ENCODE measurements at places on chromosomes 3 and 15.
A peak's percentile ranks its signal among the peaks of the same experiment; 100 is the strongest.

- DNase-seq = no peak
Observed at GRCh38 chr3:186458306-186459107, 85.7 kb downstream of the CRYGS start.

- no peak for DNase-seq
Observed at GRCh38 chr3:38644662-38645053, 4.8 kb downstream of the SCN5A start.

DNA sequence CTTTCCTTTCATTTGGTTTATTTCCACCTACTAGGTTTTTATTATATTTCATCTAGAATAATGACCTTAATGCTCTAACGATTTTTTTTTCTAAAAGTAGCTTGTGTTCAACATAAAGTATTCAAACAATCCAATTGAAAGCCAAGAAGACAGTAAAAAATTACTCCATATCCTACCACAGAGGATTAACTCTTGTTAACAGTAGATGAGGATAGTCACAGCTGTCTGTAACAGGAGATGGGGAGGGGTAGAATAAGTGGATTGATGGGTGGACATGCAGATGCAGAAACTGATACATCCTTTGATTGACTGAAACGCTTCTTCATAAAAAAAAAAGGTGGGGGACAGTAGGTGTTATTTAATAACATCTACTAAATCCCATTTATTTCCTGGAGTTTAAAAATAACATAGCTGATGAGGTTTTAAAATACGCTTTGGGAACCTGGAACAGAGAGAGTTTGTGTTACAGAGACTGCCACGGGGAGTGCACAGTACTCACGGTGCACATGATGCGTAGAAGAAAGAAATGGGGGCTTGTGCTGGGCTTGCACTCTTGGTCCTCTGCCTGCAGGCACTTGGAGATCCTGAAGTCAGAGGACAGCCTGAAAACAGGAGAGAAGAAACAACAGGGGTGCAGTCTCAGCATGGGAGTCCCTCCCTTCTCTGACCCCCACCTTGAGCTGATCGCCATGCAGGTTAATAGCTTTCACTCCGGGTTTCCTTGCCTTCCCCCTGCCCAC, 226.7 kb downstream of the THSD4 start:
- no peak for DNase-seq

DNA sequence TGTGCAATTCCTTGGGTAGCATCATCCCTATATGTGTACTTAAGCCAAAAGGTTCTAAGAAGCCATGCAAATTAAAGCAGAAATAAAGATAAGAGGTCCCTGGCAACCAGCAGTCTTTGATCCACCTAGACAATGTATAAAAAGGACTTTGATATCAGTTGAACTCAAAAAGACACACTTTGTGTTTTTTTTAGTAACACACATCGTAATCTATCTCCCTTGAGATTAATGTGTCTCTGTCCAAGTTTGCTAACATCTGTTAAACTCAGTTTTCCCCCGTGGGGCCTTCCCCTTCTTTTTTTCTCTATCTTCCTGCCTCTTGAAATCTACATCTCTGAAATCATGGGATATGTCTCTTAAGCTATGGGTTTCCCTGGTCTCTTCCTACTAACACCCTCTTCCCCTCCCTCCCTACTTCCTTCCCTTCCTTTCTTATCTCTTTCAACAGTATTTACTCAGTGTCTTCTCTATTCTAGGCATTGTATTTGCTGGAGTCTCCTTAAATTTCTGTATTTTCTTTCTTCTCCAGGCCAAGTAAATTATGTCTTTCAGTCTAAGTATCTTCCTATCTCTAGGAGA, 27.7 kb downstream of the ALDH1A2 start:
- no peak for DNase-seq

DNA sequence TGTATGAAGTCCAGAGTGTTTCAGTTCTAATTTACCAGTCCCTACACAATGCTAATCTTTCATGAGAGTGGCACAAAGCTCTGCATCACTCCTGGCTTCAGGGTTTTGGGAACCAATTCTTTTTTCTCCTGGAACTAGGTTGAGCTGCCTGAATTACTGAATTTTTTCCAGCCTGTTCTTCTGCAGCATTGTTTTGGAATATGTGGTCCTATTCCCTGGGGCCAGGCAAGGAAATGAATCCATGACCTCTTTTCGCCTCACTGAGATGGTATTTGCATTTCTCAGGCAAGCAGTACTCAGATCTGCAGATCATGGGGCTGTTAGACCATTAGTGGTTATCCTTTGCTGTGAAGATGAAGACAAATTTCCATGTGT, 25.6 kb upstream of the GPR171 start:
- DNase-seq = no peak

- DNase-seq = no peak
Observed at GRCh38 chr15:62287066-62287857, 122.2 kb upstream of the C2CD4B start.

GRCh38 chr3:89859757-89860156, 752.3 kb downstream of the EPHA3 start:
- no peak for DNase-seq

DNA sequence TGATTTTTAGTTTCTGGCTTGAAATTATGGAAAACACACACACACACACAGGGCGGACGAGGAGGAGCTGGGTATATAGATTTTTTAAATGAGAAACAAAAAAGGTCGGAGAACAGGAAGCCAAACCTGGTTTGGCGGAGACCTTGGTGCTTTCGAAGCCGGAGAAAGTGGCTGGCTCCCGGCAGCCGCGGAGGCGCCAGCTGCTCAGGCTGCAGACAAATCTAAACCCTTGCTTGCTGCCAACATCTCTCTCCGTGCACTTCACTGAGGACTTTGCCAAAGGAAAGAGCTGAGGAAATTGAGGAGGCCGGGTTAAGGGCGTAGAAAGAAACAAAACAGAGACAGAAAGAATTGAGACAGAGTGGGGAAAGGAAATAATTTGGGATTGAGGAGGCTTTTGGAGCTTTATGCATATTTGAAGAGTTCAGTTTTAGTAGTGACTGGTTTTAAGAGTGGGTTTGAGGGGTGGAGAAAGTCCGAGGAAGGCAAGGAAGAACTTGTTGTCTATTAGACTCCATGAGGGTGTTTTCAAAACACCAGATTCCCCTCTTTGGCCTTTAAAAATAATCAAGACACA, 2.2 kb downstream of the ZIC1 start:
- DNase-seq = no peak

- no peak for DNase-seq
Observed at GRCh38 chr3:34703053-34703452, 904.6 kb downstream of the PDCD6IP start.

GRCh38 chr3:57709559-57709958, 16.7 kb upstream of the DENND6A start:
- no peak for DNase-seq

DNA sequence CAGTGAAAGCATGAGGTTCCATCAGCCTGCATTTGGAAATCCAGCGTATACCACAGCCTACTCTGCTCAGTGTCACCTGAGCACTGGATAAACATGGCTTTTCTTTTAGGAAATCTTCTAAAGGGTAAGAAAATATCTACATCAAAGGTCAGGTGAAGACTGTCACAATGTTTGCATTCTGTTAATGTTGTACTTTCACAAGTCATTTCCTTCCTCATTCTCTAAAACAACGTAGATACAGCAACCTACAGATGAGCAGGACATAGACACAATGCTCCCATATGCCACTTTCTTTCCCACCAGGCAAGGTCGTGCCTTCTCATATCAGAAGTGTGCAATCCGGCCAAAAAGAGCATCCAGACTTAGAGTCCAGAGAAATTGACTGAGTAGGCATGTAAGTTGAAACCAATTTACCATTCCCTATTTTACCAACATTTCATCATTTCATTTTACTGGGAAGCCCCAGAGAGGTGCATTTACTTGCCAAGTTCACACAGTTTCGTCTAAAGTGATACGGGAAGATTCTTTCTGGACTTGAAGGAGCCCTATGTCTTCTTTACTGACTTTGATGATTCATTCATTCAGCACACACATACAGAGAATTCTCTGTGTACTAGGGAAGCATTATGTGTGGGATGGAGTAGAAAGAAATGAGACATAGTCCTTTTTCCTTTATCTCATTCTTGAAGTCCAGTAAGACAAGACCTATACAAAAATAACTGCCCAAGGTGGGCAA, 30.6 kb upstream of the LPP start:
- DNase-seq = peak; percentile 13

DNA sequence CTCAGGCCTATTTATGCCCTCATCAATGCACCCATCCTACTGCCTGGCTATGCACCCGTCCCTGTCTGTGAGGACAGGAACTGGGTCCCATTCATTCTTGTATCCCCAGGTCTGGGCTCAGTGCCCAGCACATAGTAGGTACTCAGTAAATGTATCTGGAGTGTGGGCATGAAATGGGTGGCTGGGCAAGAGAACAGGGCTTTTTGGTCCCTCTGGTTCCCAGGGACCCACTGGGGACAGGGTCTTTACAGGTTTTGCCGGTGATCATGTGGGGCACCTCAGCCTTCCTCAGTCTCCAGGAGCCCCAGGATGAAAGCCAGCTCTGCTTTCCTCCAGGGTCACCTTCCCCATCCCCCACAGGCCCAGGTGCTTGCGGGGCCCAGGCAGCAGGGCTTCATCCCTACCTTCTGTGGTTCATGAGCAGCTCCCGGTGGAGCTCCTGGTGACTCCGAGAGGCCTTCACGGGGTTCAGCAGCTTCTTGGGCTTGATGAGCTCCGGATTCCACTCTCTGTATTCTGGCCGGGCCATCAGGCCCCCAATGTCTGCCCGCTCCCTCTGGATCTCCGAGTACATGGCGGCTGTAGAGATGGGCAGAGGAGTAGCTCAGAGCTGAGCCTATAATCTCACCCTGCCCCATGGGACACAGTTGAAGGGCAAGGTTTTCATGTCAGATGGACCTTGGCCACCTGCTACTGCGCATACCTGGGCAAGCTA, 7.7 kb downstream of the FAM107A start:
- DNase-seq = no peak

DNA sequence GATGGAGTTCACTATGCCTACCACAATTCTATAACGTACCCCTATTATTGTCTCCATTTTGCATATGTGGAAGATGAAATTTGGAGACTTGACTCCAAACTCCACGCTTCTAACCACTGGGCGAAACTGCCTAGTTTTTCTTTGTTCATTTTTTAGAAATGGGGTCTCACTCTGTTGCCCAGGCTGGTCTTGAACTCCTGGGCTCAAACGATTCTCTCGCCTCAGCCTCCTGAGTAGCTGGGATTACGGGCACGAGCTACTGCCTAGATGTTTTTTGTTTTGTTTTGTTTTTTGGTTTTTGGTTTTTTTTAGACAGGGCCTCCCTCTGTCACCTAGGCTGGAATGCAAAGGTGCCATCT, 584 bp upstream of the RPL32 start:
- no peak for DNase-seq

DNA sequence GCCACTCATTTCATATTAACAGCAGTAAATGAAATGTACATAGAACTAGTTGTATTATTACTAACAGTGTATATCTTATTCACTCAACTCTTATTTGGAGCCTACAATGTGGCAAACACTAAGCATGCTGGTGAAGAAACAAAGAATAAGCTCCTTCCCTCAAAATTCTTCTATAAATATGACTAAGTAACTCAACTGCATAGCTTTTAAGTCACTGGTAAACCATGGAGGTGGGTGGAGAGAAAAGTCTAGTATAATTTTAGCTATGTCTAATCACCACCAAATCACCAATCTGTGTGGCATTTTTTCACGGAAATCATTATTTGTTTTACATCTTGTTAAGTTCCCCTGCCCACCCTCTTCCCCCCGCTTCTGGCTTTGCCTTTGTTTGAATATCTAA, 17.5 kb downstream of the COPS2 start:
- DNase-seq = no peak

DNA sequence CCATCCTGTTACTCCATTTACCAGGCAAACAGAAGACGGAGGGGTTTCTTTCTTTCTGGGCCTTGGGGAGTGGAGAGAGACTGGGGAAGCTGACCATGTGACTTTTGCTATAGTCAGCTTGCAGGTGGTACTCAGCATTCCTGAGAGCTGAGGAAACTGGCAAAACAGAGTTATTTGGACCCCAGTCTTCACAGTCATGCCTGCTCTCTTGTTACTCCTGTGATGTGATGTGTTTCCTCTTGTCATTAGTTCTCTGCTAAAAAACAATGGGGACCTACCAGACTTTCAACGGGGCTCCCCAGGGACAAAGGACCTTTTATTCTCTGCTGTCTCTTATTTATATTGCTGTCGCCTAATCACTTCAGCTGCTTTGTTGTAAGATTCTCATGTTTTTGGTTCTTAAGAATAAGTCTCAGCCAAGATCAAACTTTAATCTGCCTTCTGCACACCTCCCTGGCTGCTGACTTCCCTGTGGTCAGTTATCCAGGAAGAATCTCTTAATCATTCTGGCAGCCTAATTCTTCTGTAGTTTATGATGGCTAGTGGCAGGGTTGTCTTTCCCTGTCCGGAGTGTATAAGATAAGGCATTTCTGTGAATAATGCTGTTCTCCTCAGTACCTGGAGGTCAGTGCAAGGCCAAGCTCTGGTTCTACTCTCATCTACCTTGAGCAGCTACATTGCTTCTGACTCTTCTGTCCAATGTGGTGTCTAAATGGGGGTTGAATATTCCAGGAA, 8.8 kb downstream of the STARD9 start:
- DNase-seq = no peak

- no peak for DNase-seq
Observed at GRCh38 chr3:17035966-17036365, 151.2 kb downstream of the PLCL2 start.

DNA sequence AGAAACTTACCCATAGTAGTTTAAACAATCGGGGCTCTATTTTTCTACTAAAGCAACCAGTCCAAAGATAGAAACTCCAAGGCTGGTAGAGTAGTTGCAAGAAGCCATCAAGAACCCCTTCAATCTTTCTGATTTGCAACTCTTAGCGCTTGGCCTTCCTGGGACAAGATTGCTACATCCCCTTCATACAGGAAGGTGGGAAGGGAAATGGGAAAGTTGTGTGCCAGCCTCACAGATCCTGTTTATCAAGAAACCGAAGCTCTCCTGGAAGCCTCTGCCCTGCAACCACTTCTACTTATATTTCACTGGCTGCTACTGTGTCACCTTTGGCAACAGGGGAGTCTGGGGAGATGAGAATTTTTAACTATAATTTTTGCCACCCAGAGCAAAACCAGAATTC, 46.2 kb downstream of the OSBPL10 start:
- no peak for DNase-seq

- no peak for DNase-seq
Observed at GRCh38 chr3:40109641-40110490, 199.6 kb upstream of the EIF1B start.

- no peak for DNase-seq
Observed at GRCh38 chr3:99240700-99241099, 339.2 kb upstream of the DCBLD2 start.

Data from activated CD4-positive, alpha-beta T cell treated with anti-CD3 and anti-CD28 coated beads, Interleukin-2, Interleukin-6, amounts not matched to agents 100 ng/mL and 50 ng/mL, durations not matched to agents 16 hours and 8 hours (primary cell).